Activated T-cell treated with anti-CD3 and anti-CD28 coated beads, Interleukin-2, amount 50 U/mL, for 72 hours (primary cell): ENCODE measurements at places on chromosomes 7 and 10. TPM values are rescaled to one million over a fixed set of nuclear protein-coding genes. Genes with fewer than 3 reads are reported as not detected.

The ANXA7 gene
- 123 TPM for total RNA-seq

The CHCHD3 gene
- 59.3 TPM for total RNA-seq

The ACSM6 gene
- total RNA-seq: not detected

- H3K4me3 ChIP-seq: peak overlapping the region; percentile 74
- H3K27ac ChIP-seq: no peak overlapping the region
- H3K36me3 ChIP-seq: no peaks in the 10 kb centered on the region
- H3K27me3 ChIP-seq: peaks cover 19% of the 10 kb centered on the region
Observed at GRCh38 chr10:78407009-78407711, 373.5 kb downstream of the RPS24 start.

The LHPP gene
- total RNA-seq: 13.5 TPM

- H3K4me1 ChIP-seq: no peaks in the 10 kb centered on the region
- no peaks in the 10 kb centered on the region for H3K36me3 ChIP-seq
- no peak for DNase-seq
- H3K27ac ChIP-seq: no peak overlapping the region
- no peak overlapping the region for H3K4me3 ChIP-seq
- H3K27me3 ChIP-seq: no peaks in the 10 kb centered on the region
Observed at GRCh38 chr7:20435305-20435704, 104.6 kb downstream of the ITGB8 start.

The PRPS1L1 gene
- not detected for total RNA-seq

DNA sequence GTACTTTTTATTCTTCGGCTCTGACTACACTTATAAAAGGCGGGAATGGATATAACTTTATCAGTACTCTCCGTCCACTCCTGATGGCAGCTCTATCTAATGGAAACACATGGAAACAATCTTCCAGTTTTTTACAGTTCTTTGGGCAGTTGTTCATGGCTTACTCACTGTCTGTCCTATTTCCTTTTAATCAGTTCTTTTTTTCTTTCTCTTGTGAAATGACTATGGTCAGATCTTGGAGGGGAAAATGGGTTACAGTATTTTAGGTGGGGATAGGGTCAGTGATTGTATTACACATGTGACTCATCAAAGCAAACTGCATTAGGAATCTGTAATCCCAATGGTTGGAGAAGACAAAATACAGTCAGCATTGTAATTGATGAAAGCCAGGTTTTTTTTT, 112.4 kb downstream of the BICC1 start:
- H3K4me1 ChIP-seq: no peaks in the 10 kb centered on the region
- no peaks in the 10 kb centered on the region for H3K27me3 ChIP-seq
- DNase-seq: no peak
- no peaks in the 10 kb centered on the region for H3K36me3 ChIP-seq
- H3K27ac ChIP-seq: no peak overlapping the region

The ENO4 gene
- not detected for total RNA-seq

GRCh38 chr10:113479346-113480080, 73.3 kb upstream of the HABP2 start:
- H3K36me3 ChIP-seq: no peaks in the 10 kb centered on the region
- no peak overlapping the region for H3K27ac ChIP-seq
- no peak overlapping the region for H3K4me3 ChIP-seq
- peaks cover 10% of the 10 kb centered on the region for H3K27me3 ChIP-seq
- H3K4me1 ChIP-seq: no peaks in the 10 kb centered on the region
- no peak for DNase-seq

- peaks cover 3% of the 10 kb centered on the region for H3K36me3 ChIP-seq
- peaks cover 2% of the 10 kb centered on the region for H3K27me3 ChIP-seq
- DNase-seq: no peak
- peak overlapping the region; percentile 91 for H3K4me3 ChIP-seq
- peaks cover 36% of the 10 kb centered on the region for H3K4me1 ChIP-seq
- peak overlapping the region; percentile 83 for H3K27ac ChIP-seq
Observed at GRCh38 chr7:112940314-112940732, 146.3 kb downstream of the GPR85 start.

- no peaks in the 10 kb centered on the region for H3K36me3 ChIP-seq
- H3K27ac ChIP-seq: no peak overlapping the region
- H3K4me1 ChIP-seq: no peaks in the 10 kb centered on the region
- H3K4me3 ChIP-seq: no peak overlapping the region
Observed at GRCh38 chr7:40749877-40750276, 615.1 kb downstream of the SUGCT start.

GRCh38 chr10:130773941-130774340, 537.6 kb downstream of the TCERG1L start:
- no peak overlapping the region for H3K27ac ChIP-seq
- H3K4me1 ChIP-seq: no peaks in the 10 kb centered on the region
- H3K36me3 ChIP-seq: peaks cover 2% of the 10 kb centered on the region
- H3K27me3 ChIP-seq: no peaks in the 10 kb centered on the region
- no peak overlapping the region for H3K4me3 ChIP-seq

DNA sequence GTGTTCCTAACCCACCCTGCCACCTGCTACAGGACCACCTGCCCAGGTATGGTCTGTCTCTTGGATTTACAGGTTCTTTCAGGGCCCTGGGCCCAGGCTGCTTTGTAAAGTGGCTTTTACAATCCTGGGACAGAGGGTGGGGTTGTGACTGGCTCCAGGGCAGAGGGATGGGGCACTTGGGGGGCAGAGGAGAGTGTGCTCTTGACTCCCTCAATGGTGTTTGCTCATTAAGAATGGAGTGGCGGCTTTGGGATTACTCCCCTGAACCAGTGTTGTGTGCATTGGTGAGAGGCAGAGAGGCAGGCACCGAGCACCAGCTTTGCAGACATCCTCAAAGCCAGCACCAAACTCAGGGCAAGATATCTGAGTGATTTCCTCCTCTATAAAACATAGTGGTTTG, 43.5 kb downstream of the VWA2 start:
- DNase-seq: no peak
- H3K27me3 ChIP-seq: no peaks in the 10 kb centered on the region
- no peaks in the 10 kb centered on the region for H3K36me3 ChIP-seq

- no peak overlapping the region for H3K4me3 ChIP-seq
- H3K4me1 ChIP-seq: peaks cover 5% of the 10 kb centered on the region
- peaks cover 15% of the 10 kb centered on the region for H3K36me3 ChIP-seq
Observed at GRCh38 chr10:8172604-8173003, 118.1 kb downstream of the GATA3 start.

DNA sequence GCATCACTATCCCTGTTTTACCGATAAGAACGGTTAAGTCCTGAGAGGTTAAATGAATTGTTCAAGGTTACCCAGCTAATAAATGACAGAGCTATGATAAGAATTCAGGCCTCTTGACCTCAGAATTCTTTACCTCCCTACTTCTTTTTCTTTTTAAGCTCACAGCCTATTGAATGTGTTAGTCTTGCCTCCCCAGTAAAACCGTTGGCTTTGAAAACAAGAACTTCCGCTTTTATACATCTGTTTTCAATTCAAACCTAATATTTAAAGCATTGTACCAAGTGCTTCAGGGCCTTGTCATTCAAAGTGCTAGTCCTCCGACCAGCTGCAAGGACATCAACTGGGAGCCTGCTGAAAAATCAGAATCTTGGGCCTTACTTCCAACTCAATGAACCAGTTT, 15.6 kb downstream of the SEC31B start:
- H3K27ac ChIP-seq: no peak overlapping the region
- H3K36me3 ChIP-seq: peaks cover 29% of the 10 kb centered on the region

DNA sequence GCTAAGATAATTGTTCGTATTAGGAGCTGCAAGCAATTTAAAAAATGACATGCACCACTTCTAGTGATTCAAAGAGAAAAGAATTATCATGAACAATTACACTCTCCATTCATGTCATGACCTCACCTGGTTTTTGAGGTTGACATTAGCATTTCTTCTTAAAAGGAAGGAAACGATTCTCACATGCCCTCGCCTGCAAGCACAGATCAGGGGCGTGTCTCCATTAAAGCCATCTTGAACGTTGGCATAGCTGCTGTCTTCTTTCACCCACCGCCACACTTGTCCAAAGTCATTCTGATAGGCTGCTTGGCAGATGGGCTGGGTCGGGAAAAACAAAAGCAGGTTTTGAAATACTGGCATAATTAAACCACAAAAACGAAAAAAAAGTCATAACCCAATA, 19.9 kb downstream of the ANKRD22 start:
- H3K36me3 ChIP-seq: peaks cover 2% of the 10 kb centered on the region
- DNase-seq: peak; percentile 56
- peak overlapping the region; percentile 70 for H3K4me3 ChIP-seq
- no peak overlapping the region for H3K27ac ChIP-seq

- no peak for DNase-seq
- peaks cover 28% of the 10 kb centered on the region for H3K4me1 ChIP-seq
- H3K4me3 ChIP-seq: no peak overlapping the region
- no peak overlapping the region for H3K27ac ChIP-seq
- no peaks in the 10 kb centered on the region for H3K36me3 ChIP-seq
- H3K27me3 ChIP-seq: peaks cover 16% of the 10 kb centered on the region
Observed at GRCh38 chr7:51139796-51140195, 176.8 kb downstream of the COBL start.

DNA sequence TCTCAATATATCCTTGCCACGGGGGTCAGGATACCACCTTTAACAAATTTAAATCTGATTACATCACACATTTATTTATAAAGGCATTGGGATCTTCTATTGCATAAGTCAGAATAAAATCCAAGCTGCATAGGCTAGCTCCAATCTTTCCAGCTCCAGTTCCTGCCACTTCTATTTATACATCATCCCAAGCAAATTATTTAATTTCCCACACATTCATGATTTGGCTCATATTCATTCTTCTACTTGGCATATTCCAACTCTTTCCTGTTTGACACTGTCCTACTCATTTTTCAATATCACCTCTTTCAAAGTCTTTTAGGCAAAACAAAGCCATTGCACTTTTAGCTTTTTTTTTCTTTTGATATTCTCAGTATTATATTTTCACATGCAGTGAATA, 579.0 kb upstream of the FZD8 start:
- H3K36me3 ChIP-seq: no peaks in the 10 kb centered on the region
- no peak for DNase-seq
- H3K27ac ChIP-seq: no peak overlapping the region
- H3K4me1 ChIP-seq: no peaks in the 10 kb centered on the region

The CPXM2 gene
- total RNA-seq: not detected

DNA sequence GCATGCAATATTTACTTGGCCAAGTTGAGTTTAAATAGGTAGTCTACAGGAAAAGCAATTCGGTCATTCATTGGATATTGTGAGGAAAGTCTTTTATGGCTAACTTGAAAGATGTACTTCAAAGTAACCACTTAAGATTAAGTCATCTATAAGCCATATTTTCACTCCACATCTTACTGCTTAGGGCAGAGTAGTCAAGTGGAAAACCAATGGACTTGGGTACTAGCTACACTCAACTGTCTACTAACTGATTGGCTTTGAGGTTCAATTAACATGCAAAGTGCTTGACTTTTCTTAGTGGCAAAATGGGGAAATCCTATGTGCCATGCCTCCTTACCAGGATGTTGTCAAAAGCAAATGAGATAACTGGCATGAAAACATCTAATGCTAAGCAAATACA, 51.0 kb downstream of the CAV1 start:
- H3K27ac ChIP-seq: no peak overlapping the region
- H3K36me3 ChIP-seq: no peaks in the 10 kb centered on the region
- DNase-seq: no peak
- peaks cover 17% of the 10 kb centered on the region for H3K27me3 ChIP-seq
- H3K4me1 ChIP-seq: peaks cover 17% of the 10 kb centered on the region

- H3K4me1 ChIP-seq: no peaks in the 10 kb centered on the region
- no peak overlapping the region for H3K27ac ChIP-seq
Observed at GRCh38 chr7:235576-236395, 43.4 kb downstream of the FAM20C start.

- H3K27me3 ChIP-seq: peaks cover 2% of the 10 kb centered on the region
- H3K27ac ChIP-seq: no peak overlapping the region
Observed at GRCh38 chr7:90188281-90188680, 23.3 kb upstream of the STEAP2 start.

DNA sequence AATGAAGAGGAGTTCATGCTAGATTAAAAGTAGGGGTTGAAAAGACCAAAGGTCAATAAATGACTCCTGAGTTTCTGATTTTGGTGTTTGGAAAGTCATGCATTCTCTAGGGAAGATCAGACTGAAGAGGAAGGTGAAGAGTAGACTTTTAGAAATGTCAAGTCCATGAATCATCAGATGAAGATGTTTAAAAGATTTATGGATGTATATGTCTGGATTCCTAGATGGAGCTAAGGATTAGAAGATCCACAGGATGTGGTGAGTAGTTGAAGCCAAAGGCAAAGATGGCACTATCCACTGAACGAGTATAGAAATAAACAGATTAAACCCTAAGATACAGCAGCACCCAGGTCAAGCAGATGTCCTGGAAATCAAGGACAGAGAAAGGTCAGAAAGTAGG, 298.5 kb downstream of the GPAM start:
- H3K4me1 ChIP-seq: no peaks in the 10 kb centered on the region
- no peaks in the 10 kb centered on the region for H3K36me3 ChIP-seq
- no peak overlapping the region for H3K27ac ChIP-seq
- H3K27me3 ChIP-seq: no peaks in the 10 kb centered on the region

GRCh38 chr10:69446229-69446628, 5.0 kb upstream of the TSPAN15 start:
- peaks cover 12% of the 10 kb centered on the region for H3K4me1 ChIP-seq
- H3K4me3 ChIP-seq: no peak overlapping the region
- no peaks in the 10 kb centered on the region for H3K27me3 ChIP-seq
- DNase-seq: no peak

The CTNNA3 gene
- total RNA-seq: 0.25 TPM

DNA sequence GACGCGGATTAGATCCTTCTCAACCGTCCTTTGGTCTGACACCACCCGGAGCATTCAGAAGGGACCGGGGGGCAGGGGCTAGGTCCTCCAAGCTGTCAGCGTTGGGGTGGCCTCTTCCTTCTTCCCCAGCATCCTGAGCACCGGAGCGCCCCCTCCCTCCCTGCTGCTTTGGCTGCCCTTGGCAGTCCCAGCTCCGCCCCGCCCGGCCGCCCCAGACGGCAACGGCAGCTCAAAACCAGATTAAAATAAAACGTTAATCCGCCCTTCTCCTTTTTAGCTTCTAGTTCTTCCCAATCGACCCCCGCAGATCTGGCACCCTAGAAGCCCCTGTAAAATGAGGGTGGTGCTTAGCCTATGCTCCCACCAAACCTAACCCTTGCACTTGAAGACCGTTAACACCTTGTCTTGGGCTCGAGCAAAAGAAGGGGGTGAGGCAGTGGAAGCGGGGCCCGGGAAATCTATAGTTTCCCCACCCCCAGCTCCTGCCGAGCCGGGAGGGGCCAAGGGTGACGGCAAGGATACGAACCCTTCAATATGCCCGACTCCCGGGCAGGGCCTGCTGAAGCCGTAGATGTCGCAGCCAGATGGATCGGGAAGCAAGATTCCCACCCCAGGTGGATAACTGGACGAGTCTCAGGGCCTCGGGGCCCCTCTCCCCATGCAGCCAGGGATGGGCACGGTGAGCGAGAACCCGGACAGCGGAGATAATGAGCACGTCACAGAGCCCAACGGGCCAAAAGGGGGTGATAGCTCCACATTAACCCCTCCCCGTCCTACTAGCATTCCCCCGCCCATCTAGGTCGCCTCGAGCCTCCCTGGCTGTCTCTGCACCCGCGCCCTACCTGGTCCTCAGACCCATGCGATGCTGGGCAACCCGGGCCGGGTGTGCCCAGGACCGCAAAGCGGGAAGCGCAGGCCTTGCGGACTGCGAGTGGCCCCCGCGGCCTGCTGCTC, 169.7 kb downstream of the NRF1 start:
- H3K4me1 ChIP-seq: peaks cover 50% of the 10 kb centered on the region
- DNase-seq: peak; percentile 54
- peak overlapping the region; percentile 5 for H3K27ac ChIP-seq
